ENCODE measurements at places on chromosomes 7 and 10. TPM values are rescaled to one million over a fixed set of nuclear protein-coding genes. Genes with fewer than 3 reads are reported as not detected.

SPDYE6 gene
- polyA plus RNA-seq = 4.3 TPM

VPS26A gene
- polyA plus RNA-seq = 57.7 TPM

DNA sequence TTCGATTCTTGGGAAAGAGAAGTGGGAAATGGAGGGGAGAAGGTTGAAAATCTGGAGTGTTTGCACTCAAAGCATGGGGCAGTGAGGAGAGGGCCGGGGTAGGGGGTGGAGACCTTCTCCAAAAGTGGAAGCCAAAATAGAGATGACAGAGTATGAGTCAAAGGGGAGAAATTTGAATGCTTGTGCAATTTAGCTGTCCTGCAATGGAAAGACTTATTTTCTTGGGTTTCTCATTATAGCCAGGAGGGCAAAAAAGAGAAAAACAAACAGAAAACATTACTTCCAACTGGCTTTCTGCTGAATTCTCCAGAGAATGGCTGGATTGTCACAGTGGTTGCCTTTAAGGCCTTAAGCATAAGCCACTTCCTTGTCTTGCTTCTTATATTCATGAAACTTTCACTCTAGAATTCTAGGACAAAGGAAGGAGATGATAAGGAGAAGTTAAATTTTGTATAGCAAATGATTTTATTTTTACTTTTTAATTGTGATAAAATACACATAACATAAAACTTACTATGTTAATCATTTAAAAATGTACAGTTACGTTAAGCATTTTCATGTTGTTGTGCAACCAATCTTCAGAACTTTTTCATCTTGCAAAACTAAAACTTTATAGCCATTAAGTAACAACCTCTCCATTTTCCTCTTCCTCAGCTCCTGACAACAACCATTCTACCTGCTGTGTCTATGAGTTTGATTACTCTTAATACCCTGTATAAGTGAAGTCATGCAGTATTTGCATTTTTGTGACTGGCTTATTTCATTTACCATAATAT lies 100.2 kb downstream of the GPR85 start:
- DNase-seq = no peak

IDI2 gene
- not detected for polyA plus RNA-seq

GRCh38 chr10:113273181-113274163 lies 279.4 kb upstream of the HABP2 start:
- DNase-seq = peak; percentile 19

DNA sequence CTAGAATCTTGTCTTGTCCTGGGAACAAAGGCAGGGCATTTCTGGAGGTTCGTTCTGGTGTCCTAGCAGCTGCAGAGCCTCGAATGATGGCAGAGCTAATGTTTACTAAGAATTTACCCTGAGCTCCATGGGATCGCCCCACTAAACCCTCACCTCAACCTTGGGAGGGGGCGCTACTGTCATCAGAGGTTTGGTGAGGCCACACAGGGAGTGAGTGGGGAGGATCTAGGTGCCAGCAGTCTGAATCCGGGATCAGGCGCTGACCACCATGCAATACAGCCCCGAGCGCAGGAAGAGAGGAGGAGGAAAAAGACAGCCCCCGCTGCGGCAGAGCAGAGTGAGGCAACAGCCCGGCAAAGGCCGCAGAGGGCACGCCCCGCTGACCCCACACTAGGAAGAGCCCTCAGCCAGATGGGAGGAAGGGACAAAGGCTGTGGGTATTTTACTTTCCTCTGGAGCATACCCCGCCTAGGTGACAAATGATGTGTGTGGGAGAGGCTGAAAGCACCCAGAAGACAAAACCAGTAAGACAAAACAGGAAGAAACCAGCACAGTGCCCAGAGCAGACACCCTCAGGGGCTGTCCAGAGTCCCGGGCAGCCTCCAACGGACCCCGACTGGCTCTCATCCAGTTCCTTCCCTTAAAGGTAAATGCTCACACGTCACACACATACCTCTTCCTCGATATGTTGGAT lies 103.5 kb downstream of the FAM53B start:
- DNase-seq = no peak

- DNase-seq = no peak
Measured at GRCh38 chr10:92742331-92743228, 52.8 kb downstream of the HHEX start.

GRCh38 chr10:62025134-62025794 lies 123.8 kb downstream of the ARID5B start:
- peak; percentile 26 for DNase-seq

MLXIPL gene
- 195 TPM for polyA plus RNA-seq

KLF14 gene
- 0.18 TPM for polyA plus RNA-seq

DNA sequence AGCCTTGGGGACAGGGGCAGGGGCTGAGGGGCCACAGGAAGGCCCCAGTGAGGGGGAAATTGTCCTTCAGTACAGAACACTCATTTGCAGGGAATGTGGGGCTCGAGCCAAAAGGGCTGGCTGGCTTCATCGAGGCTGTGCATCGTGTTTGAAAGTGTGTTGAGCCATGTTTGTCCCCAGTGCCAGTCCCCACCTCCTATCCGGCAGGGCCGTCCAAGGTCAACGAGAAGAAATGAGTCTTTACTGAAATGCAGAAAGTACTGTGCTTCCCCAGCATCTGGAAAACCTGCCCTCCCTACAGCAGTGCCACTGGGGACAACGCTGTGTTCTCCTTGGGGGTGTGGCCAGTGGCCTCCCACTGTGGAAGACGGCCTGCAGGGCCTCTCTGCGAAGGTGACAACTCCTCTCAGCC lies 214.1 kb downstream of the KLF6 start:
- no peak for DNase-seq

GRCh38 chr10:3766046-3766756 lies 18.8 kb downstream of the KLF6 start:
- peak; percentile 58 for DNase-seq

DNA sequence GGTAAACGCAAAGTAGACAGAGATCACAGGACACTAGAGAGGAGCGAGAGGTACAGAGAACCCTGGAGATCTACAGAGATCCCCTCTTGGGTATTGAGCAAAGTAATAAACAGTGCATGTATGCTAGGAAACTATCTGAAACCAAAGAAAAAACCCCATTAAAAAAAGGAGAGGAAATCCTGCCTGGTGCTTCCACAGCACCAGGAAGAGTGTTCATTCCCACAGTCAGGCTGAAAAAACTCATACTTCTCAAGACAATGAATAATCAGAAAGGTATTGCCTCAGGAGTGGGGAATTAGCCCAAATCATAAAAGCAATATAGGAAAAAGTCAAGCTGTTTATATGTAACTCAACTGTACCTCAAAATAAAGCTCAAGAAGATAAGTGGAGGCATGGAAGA lies 59.1 kb downstream of the ANKRD26 start:
- no peak for DNase-seq

- DNase-seq = no peak
Measured at GRCh38 chr10:55966101-55966500, 395.0 kb downstream of the ZWINT start.

SEMA4G gene
- 121 TPM for polyA plus RNA-seq
